ENCODE measurements at places on chromosomes 11 and 22. TPM values are rescaled to one million over a fixed set of nuclear protein-coding genes. Genes with fewer than 3 reads are reported as not detected.

DNA sequence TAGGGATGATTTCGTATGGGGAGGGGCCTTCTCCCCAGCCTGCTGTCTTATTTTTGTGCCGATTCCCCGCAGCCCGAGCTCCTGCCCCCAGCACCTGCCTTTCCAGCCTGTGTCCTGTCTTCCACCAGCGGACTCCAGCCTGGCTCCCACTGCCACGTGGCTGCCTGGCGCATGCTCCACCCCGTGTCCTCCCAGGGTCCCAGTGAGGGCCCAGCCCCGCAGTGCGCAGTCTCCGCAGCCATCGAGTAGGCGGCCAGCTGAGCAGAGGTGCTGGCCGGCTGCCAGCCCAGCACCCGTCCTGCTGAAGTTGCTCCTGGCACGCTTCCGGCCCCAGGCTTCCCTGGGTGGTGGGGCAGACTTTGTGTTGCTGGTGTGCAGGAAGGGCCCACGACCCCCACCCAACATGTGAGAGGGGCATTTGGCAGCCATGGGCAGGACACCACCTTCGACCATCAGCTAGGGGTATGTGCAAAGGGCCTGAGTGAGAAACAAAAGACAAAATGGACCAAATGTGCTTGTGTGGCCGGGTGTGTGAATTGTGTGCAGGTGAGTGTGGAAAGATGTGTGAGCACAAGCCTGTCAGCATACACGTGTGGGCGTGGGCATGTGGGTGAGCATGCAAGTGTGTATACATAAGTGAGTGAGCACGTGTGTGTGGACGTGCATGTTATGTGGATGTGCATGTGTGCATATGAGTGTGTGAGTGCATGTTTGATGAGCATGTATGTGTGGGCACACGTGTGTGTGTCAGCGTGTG lies 55.9 kb downstream of the RTN4R start:
- ATAC-seq, result no peak

- no peak for ATAC-seq
Observed at GRCh38 chr11:70420496-70420895, 22.2 kb downstream of the CTTN start.

DNA sequence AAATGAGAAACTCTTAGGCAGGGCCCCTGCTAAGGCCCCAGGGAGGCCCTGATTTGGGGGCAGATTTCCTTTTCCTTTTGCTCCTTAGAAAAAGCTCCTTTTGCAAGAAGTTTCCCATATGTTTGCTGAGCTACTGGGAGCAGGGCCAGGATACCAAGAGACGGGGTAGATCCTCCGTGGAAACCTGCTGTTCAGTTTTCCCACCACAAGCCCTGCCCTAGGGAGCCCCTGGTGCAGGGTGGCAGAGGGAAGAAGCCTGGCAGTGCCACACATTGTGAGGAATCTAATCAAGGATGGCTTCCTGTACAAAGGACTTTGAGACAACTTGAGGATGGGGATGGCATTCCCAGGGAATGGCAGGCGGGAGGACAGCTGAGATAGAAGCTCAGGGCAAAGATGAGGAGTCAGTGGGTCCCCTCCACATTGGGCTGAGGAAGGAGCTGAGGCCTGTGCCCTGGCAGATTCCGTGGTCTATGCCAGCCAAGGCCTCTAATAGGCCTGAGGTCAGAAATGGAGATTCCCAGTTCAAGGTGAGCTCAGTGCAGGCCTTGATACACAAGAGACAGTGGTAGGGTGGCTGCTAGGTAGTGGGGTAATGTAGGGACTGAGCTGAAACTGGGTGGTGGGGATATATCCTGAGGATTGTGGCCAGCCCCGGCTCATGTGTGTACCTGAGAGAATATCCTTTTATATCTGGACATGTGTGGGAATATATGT lies 15.0 kb downstream of the TUB start:
- no peak for ATAC-seq

GRCh38 chr11:64118876-64119665 lies 46.8 kb downstream of the MACROD1 start:
- no peak for ATAC-seq

DNA sequence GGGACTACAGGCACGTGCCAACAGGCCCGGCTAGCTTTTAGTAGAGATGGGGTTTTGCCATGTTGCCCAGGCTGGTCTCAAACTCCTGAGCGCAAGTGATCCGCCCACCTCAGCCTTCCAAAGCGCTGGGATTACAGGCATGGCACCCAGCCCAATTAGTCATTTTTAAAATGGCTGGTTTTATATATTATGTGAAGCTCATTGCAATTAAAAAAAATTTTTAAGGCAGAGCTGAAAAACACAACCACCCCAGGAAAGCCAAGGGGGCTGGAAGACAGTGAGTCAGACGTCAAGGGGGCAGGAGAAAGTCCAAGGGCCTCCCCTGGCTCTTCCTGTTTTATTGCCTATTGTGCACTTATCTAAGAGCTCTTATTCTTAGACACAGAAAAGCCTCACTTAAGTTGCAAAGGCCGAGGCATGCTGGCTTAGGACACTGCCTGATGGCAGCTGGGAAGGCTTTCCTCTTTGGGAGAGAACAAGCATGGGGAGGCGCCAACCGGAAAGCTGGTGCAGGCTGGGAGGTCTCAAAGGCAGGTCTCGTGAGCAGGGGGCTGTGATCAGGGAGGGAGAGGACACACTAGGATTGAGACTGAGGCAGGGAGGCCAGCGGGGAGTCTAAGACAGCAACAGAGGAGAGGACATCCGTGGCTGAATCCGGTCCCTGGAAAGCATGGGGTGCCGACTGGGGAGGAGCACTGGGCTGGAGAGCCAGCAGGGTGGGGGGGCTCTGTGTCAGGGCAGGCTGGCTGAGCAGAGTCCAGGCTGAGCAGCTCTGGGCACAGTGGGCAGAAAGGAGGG lies 11.1 kb upstream of the OSM start:
- no peak for ATAC-seq

The CHRDL2 gene
- total RNA-seq, result not detected

The INS gene
- total RNA-seq, result not detected

The MED19 gene
- 12.3 TPM for total RNA-seq

All from activated T-helper 17 cell treated with anti-CD3 and anti-CD28 coated beads, Interleukin-2, amount 50 U/mL, for 72 hours (primary cell).